NCI-H1436 (cell line): ENCODE measurements at places on chromosomes 7 and 10.

- no peak for DNase-seq
Measured at GRCh38 chr7:151431281-151431767, 8.6 kb downstream of the CRYGN start.

DNA sequence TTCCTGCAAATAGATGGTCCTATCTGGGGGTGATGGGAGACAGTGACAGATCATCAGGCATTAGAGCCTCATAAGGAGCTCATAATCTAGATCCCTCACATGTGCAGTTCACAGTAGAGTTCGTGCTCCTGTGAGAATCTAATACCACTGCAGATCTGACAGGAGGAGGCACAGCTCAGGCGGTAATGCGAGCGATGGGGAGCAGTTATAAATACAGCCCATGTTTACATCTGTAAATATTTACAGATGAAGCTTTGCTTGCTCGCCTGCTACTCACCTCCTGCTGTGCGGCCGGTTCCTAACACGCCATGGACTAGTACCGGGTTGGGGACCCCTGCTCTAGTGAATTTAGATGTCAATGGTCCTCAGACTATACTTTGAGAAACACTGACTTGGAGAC, 17.0 kb upstream of the CDCA7L start:
- DNase-seq, result no peak

DNA sequence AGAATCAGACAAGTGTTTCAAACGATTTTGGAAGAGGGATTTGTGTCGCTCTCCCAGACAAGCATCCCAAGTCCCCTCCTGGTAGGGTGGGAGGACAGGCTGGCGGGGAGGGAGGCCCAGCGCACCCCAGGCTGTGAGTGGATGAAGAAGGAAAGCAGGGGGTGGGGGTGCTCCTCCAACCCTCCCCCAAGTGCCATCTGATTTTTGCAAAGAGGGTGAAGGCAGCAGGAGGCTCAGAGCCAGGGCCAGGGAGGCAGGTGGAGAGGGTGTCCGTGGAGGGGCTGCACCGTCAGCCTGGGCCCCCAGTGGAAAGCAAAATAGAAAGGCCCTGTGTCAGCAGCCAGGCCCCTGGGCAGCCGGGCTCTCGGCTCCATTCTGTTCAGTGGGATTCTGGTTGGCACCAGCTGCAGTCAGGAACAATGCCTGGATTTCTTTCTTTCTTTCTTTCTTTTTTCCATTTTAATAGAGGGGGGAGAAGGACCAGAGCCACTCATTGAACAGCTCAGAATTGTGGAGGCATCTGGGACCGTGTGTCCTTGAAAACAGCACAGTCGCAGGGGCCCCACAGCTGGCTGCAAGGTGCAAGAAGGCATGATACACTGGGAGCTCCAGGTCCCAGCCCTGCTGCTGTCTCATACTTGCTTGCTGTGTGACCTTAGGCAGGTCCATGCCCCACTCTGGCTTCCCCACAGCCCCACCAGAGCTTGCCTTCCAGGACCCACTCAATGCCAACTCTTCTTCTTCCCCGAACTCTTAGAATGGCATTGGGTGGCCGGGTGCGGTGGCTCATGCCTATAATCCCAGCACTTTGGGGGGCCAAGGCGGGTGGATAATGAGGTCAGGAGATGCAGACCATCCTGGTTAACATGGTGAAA, 7.1 kb upstream of the ZMIZ1 start:
- DNase-seq, result no peak

- DNase-seq, result no peak
Measured at GRCh38 chr7:90262438-90262837, 17.5 kb downstream of the CFAP69 start.

DNA sequence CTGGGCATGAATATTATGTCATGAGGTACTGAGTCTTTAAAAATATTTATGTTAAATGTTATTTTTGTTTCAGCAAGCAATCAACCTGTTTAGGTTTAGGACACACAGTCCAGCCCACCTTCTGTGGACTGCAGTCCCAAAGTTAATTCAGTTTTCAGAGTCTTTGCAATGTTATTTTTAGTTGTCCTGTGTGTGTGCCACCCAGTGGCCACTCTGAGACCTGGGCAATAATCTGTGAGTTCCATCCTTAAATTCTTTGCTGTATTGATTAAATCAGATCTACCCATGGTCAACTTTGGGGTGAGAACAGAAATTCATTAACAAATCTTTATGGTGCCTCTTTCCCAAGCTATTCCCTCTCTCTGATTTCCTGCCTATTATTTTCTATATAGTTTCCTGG, 415.1 kb downstream of the CCSER2 start:
- no peak for DNase-seq

DNA sequence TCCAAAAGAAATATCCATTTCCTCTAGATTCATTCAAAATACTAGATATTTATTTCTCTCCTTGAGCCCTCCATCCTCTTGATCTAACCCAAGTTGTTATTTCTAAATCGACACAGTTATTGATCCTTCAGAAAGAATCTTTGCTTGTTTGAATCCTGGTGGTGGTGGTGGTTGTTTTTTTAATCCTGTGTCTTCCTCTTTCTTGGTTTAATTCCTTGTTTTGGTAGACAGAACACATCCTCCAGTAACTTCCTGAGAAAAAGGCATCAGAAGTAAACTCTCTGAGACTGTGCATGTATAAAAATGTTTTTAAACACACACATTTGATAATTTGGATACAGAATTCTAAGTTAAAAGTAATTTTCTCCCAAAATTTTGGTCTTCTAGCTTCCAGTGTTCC, 49.9 kb downstream of the SIRT1 start:
- no peak for DNase-seq
